ENCODE measurements at places on chromosomes 1 and 21.
A peak's percentile ranks its signal among the peaks of the same experiment; 100 is the strongest.

DNA sequence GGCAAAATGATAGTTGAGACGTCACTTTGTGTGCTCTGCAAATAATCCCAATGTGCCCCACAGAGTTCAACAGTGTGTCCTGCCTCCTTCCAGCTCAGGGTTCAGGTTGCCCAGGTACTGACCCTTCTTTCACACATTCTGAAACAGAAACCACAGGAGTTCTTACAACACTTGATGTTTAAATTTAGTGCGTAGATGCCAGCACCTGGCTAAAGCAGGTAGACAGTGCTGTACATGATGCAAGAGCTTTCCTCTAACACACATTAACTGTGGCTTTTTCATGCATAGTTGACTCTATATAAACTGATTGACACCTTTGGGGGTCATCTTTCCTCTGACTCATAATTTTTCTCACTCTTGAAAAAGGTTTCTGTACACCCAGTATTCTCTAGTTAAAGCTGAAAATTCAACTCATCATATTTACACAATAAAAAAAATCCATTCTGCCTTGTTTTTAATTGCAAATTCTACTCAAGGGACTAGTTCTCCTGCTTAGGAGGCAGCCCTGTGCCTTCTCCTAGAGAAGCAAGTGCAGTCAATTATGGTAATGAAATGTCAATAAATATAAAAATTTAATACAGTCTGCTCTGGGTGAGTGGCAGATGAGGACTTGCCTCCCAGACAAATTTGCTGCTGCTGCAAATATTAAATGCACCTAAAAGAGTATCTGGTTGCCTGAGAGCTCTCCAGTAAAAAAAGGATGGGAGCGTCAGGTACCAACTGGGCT is 91.4 kb downstream of the NR5A2 start:
- no peak overlapping the region for H3K27ac ChIP-seq
- no peak for DNase-seq
- H3K4me3 ChIP-seq, result no peak overlapping the region
- H3K4me1 ChIP-seq, result no peaks in the 10 kb centered on the region
- H3K27me3 ChIP-seq, result no peaks in the 10 kb centered on the region

GRCh38 chr1:243416495-243416894 is 160.7 kb downstream of the SDCCAG8 start:
- H3K27ac ChIP-seq, result no peak overlapping the region
- no peak overlapping the region for H3K4me3 ChIP-seq
- H3K36me3 ChIP-seq, result no peaks in the 10 kb centered on the region
- no peak for DNase-seq
- H3K4me1 ChIP-seq, result no peaks in the 10 kb centered on the region

GRCh38 chr1:186152227-186152619 is 222.8 kb downstream of the TPR start:
- peaks cover 13% of the 10 kb centered on the region for H3K4me1 ChIP-seq
- no peak overlapping the region for H3K4me3 ChIP-seq

GRCh38 chr1:13769212-13769611 is 69.2 kb downstream of the PRDM2 start:
- DNase-seq, result no peak
- no peak overlapping the region for H3K4me3 ChIP-seq
- no peak overlapping the region for H3K27ac ChIP-seq
- peaks cover 12% of the 10 kb centered on the region for H3K4me1 ChIP-seq

- no peaks in the 10 kb centered on the region for H3K4me1 ChIP-seq
- H3K27me3 ChIP-seq, result peaks cover 3% of the 10 kb centered on the region
- H3K36me3 ChIP-seq, result no peaks in the 10 kb centered on the region
- H3K27ac ChIP-seq, result no peak overlapping the region
- DNase-seq, result no peak
Observed at GRCh38 chr1:214272964-214273533, 7.9 kb upstream of the SMYD2 start.

DNA sequence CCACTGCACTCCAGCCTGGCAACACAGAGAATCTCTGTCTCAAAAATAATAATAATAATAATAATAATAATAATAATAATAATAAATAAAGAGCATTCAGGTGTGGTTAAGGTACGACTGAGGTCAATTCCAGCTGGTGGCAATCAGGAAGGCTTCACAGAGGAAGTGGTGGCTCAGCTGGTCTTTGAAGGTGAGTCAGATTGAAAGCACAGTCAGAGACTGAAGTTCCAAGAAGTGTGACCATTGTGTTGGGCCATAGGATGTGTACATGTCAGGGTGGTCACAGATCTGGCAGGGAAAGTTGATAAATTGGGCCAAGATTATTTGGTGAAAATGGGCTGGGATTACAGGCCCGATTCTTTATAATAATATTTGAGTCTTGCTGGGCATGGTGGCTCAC is 31.0 kb upstream of the MED18 start:
- DNase-seq, result no peak
- no peak overlapping the region for H3K4me3 ChIP-seq
- H3K27ac ChIP-seq, result no peak overlapping the region

DNA sequence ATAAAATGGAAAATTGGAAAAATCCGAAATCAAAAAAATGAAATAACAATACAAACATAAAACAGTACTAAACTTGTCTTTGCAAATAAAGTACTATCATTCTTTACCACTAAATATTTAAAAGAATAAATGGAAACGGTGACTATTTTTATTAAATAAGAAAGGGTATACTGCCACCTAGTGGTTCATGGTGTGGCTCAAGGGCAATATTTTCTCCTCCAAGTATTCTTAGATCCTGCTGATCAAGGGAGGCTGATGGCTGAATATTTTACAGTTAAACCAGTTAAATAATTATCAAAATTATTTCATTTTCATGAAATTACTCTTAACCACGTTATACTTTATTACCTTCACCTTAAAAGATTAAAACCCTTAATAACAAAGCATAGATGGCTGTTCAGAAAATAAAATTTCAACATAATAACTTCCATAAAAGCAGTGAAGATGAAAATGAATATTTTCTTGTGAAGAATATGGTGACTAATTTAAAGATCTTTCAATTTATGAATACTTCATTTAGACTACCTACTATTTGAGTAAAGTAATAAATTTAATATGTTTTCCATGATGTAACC is 1793.9 kb downstream of the NCAM2 start:
- H3K36me3 ChIP-seq, result no peaks in the 10 kb centered on the region
- peak; percentile 65 for DNase-seq
- H3K4me3 ChIP-seq, result no peak overlapping the region
- no peaks in the 10 kb centered on the region for H3K4me1 ChIP-seq

GRCh38 chr21:19461481-19462205 is 1058.1 kb upstream of the TMPRSS15 start:
- no peaks in the 10 kb centered on the region for H3K27me3 ChIP-seq
- H3K4me1 ChIP-seq, result no peaks in the 10 kb centered on the region
- no peak for DNase-seq

DNA sequence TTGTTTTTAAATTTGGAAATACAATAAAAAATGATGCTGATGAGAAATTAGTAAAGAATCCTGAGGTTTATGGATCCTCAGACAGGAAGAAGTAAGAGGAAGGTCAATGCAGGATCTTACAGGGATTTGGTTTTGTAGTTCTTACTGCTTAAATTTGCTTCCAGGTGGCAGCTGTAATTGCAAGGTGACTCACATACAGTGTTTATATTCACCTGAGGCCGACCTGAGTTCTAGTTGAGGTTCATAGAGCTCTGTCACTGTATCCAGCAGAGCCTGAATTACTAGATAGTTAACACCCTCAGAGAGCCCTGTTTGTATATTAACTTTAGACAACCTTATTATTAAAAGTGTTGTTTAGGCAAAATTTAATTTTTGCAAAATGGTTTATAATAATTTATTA is 1.4 kb upstream of the WDR26 start:
- peaks cover 7% of the 10 kb centered on the region for H3K4me1 ChIP-seq
- DNase-seq, result no peak
- no peaks in the 10 kb centered on the region for H3K36me3 ChIP-seq

DNA sequence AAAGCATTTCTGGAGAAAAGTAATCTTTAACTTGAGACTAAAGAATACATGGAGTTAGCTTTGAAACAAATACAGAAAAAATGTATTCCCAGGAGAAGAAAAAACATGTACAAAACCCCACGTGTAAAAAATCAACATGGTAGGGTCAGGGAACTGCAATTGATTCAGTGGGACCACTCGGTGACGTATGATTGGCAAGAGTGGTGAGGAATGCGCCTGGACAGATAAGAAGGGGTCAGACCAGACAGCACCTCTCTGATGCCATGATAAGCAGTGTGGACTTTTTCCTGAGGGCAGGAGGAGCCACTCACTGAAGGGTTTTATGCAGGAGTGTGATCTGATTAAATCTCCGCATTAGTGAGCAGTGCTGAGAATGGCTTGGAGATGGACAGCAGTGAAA is 142.5 kb downstream of the DAB1 start:
- no peaks in the 10 kb centered on the region for H3K27me3 ChIP-seq
- H3K36me3 ChIP-seq, result no peaks in the 10 kb centered on the region
- no peak overlapping the region for H3K27ac ChIP-seq

GRCh38 chr1:243917177-243917862 is 67.3 kb upstream of the AKT3 start:
- H3K36me3 ChIP-seq, result no peaks in the 10 kb centered on the region
- H3K27me3 ChIP-seq, result no peaks in the 10 kb centered on the region
- peak overlapping the region; percentile 85 for H3K27ac ChIP-seq
- peak; percentile 89 for DNase-seq

GRCh38 chr1:235911876-235912275 is 45.2 kb upstream of the LYST start:
- no peaks in the 10 kb centered on the region for H3K27me3 ChIP-seq
- H3K4me1 ChIP-seq, result peaks cover 19% of the 10 kb centered on the region
- H3K27ac ChIP-seq, result no peak overlapping the region
- no peaks in the 10 kb centered on the region for H3K36me3 ChIP-seq
- no peak for DNase-seq
- H3K4me3 ChIP-seq, result no peak overlapping the region

DNA sequence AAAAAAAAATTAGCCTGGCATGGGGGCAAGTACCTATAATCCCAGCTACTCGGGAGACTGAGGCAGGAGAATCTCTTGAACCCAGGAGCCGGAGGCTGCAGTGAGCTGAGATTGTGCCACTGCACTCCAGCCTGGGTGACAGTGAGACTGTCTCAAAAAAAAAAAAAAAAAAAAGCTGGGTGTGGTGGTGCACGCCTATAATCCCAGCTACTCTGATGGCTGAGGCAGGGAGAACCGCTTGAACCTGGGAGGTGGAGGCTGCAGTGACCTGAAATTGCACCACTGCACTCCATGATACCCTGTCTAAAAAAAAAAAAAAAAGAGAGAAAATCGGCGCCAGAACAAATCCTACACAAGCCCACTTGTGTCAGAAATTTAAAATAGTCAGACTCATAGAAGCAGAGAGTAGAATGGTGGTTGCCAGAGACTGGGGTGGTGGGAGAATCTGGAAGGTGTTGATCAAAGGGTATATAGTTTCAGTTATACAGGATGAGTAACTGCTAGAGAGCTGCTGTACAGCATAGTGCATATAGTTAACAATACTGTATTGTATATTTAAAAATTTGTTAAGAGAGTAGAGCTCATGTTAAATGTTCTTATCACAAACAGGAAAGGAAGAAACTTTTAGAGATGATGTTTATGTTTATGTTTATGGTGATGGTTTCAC is 9.6 kb downstream of the DIP2A start:
- H3K4me1 ChIP-seq, result no peaks in the 10 kb centered on the region
- no peaks in the 10 kb centered on the region for H3K36me3 ChIP-seq

GRCh38 chr1:111690306-111690617 is 48.9 kb downstream of the INKA2 start:
- DNase-seq, result peak; percentile 94
- H3K36me3 ChIP-seq, result no peaks in the 10 kb centered on the region

GRCh38 chr1:94821636-94822305 is 1.6 kb downstream of the SLC44A3 start:
- H3K4me3 ChIP-seq, result no peak overlapping the region
- H3K27me3 ChIP-seq, result peaks cover 3% of the 10 kb centered on the region
- no peaks in the 10 kb centered on the region for H3K4me1 ChIP-seq
- no peaks in the 10 kb centered on the region for H3K36me3 ChIP-seq

- no peaks in the 10 kb centered on the region for H3K4me1 ChIP-seq
- no peaks in the 10 kb centered on the region for H3K36me3 ChIP-seq
- H3K27ac ChIP-seq, result no peak overlapping the region
- DNase-seq, result no peak
Observed at GRCh38 chr1:105608713-105609112, 1447.8 kb upstream of the PRMT6 start.

DNA sequence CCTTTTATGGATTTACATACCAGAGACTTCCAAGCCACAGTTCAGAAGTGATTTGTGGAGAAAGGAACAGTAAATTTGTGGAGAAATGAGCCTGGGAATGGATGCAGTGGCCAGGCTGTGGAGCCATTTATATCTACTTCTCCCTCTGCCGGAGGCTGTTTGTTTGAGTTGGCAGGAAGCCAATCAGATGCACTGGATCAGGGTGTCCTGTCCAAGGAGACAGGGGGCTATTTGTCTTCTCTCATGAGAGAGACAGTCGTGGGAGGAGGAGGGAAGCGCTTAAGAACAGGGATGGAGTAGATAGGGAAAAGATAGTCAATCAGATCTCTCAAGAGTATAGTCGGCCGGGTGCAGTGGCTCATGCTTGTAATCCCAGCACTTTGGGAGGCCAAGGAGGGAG is 2.8 kb upstream of the HAPLN2 start:
- no peaks in the 10 kb centered on the region for H3K36me3 ChIP-seq
- H3K27me3 ChIP-seq, result peaks cover 35% of the 10 kb centered on the region
- H3K4me1 ChIP-seq, result no peaks in the 10 kb centered on the region
- no peak overlapping the region for H3K4me3 ChIP-seq
- no peak overlapping the region for H3K27ac ChIP-seq

- no peak overlapping the region for H3K4me3 ChIP-seq
- H3K4me1 ChIP-seq, result no peaks in the 10 kb centered on the region
- no peak overlapping the region for H3K27ac ChIP-seq
- no peaks in the 10 kb centered on the region for H3K27me3 ChIP-seq
- H3K36me3 ChIP-seq, result no peaks in the 10 kb centered on the region
Observed at GRCh38 chr1:110903853-110904500, 31.0 kb downstream of the CD53 start.

DNA sequence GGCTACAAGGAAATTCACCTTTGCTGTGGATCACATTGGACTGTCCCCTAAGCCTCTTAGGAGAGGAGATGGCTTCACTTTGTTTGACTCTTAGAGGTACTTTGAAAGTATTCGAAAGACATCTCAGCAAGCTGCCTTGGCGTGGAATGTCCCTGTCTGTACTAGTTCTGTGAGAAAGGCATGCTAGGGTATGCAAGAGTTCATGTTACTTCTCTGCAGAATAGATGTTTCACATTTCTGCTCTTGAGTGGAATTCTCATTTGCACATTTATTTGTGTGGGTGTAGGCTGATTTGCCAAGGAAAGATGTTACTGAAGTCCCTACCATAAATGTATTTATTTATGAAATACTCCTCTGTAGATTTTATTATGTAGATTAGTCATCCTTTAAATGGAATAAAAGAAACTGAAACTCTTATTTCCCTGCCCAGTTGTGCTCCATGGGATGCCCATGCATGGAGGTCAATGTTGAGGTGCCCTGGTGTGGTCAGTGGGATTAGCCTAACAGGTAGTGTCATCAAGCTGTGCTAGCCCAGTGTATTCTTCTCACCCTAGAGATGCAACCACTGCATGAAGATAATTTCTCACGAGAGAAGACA is 13.8 kb downstream of the MIA3 start:
- peak; percentile 49 for DNase-seq
- H3K27me3 ChIP-seq, result no peaks in the 10 kb centered on the region
- H3K36me3 ChIP-seq, result peaks cover 11% of the 10 kb centered on the region
- H3K27ac ChIP-seq, result no peak overlapping the region
- no peak overlapping the region for H3K4me3 ChIP-seq

All from fibroblast of lung (primary cell).